ENCODE measurements at places on chromosomes 16 and 17.

DNA sequence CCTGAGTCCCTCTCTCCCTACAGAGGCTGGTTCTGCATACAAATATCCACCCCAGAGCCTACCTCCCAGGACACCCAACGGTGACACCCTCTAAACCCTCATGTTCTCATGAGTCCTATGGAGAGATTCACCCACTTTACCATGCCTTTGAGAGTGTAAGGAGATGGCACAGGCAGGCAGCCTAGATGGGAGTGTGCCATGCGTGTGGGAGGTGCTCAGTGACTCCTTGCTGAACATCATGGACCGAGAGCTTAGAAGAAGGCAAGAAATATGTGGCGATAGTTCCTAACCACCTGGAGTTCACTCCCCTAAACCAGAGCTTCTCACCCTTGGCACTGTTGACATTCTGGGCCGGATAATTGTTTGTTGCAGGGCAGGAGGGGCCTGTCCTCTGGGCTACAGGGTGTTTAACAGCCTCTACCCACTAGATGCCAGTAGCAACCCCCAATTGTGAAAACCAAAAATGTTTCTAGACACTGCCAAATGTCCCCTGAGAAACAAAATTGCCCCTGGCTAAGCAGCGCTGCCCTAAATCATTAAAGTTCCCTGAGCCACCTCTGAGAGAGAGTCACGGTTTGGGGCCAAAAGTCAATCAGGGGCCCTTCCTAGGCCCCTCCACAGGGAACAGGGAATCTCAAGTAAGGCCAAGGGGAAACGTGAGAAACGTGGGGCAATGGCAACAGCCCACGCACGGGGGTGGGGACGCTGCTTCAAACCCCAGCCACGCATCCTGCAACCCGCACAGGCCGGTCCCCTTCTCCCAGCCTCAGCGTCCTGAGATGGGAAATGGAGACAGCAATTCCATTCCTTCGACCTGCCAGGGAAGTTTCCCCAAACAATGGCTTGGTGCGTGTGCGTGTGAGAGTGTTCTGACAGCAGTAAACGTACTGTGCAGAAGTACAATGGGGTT is 66.8 kb downstream of the C16orf78 start:
- no peak for DNase-seq

GRCh38 chr16:11657556-11657955 is 10.7 kb upstream of the SNN start:
- DNase-seq = no peak

DNA sequence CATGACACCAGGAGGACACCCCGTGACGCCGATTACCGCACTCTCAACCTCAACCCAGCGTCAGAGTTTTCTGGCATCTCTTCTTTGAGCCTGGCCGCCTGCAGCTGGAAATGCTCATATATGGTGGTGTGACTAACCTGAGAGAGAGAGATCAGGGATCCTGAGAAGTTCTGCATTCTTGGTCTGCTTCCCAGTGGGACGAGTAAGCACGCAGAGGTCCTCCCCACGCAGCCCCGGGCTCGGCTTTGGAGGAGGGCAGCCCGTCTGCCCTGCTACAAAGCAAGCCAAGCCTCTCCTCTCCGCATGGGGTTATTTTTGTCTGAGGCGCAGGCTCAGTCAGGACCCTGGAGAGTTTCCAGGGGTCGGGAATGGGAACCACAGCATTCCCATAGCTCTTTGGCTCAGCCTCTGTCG is 16.5 kb downstream of the CRISPLD2 start:
- DNase-seq = no peak

DNA sequence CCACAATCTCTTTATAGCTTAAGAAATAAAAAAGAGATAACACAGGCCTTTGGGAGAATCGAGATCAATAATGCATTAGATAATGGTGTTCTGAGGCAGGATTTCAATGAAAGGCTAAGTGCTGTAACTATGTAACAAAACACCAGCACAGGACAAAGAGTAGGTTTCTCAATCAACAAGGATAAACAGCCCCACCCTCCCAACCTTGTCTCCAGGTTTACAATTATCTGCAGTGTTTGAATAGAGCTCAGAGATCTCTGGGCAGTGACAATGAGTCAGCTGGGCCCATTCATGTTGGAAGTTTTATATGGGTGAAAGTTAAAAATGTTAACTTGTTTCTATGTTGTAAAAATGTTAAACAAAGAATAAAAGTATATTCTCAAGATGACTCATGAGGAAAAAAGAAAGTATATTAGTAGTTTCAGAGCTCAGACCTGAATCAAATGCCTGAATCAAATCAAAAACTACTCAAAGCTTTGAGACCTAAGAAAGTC is 17.0 kb upstream of the KRT20 start:
- DNase-seq = no peak

- no peak for DNase-seq
These were observed 4.2 kb upstream of the FBXL16 start for GRCh38 chr16:709566-710499.

DNA sequence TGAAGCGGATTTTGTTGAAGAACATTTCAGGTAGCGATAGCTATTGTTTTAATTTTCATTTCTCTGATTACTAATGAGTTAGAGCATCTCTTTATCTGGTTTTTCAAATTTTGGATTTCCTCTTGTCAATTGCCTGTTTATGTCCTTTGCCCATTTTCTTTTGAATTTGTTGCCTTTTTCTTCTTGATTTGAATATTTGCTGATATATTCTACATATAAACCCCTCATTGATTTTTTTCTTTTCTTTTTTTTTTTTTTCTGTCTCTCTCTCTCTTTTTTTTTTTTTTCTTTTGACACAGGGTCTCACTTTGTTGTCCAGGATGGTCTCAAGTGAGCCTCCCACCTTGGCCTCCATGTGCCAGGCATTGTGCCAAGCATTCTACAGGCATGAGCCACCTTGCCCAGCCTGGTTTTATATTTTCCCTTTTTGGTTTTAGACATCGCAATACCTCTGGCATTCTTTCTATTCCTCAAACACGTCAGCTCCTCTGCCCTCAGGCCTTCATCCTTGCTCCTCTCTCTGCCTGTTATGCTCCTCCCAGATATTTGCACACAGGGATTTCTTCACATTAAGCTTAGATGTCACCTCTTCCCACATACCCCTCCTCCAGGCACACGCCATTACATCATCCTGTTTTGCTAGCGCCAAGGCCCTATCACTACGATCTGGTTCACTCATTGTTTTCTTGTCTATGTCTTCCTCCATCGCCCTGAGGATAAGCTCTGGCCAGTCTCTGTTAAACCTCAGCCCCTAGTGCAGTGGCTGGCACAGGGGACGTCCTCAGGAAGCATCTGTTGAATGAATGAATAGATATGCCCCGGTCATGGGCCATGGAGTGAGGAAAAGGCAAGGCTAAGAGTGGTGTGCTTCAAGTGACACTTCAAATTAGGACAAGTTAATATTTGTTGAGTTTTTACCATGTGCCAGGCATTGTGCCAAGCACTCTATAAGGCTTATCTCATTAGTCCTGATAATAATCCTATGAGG is 8.6 kb downstream of the SARM1 start:
- DNase-seq = no peak

DNA sequence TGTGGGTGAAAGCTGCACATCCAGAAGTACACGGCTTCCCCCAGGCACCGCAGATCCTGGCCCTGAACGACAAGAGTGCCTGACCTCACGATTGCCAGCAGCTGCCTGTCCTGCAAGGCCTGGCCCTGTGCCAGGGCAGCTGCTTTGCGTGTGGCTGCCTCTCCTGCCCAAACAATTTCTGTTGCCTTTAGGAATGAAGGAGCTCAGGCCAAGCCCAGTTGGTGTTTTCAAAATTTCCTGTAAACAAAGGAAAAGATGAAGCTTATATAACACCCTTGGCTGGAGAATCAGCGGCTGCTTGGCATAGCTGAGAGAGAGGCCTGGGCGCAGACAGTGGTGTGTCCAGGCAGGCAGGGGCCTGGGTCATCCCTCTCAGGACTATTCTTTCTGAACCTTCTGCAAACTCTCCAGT is 11.7 kb upstream of the SLC47A2 start:
- DNase-seq = no peak

GRCh38 chr16:4323071-4323844 is 7.4 kb downstream of the GLIS2 start:
- DNase-seq = no peak

DNA sequence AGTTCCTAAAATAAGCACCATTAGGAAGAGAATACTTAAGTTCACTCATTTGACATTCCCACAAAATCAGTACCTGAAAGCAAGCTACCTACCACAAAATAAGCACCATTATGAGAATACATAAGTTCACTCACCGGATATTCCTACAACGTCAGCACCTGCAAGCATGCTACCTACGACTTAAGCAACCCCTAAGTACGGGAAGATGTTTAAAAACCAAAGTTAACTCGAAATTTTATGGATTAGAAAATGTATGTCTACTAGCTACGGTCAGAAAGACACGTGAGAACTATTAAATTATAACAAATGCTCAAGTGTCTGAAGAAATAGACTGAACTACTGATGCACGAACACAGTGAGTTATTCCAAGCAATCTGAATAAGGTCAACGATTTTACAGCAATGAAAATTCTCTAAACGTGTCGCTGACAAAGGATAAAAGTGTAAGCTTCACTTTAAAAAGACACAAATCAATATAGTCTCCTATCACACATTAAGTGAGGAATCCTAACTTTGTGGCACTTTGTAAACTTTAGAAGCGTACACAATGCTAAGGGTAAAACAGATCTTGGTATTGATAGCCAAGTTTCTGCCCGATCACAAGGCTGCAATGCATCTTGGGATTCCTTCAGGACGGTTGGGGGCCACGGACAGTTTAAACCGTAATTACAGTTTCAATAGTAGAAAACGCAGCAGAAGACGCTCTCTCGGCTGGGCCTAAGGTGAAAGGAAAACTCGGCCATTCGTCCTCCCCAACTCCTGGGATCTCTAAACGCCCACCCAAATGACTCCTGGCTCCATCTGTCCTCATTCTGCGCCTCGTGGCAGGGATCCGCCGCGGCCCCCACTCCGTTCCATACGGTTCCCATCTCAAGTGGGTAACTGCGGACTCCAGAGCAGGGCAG is 1.3 kb downstream of the GSPT1 start:
- DNase-seq = peak; percentile 17

DNA sequence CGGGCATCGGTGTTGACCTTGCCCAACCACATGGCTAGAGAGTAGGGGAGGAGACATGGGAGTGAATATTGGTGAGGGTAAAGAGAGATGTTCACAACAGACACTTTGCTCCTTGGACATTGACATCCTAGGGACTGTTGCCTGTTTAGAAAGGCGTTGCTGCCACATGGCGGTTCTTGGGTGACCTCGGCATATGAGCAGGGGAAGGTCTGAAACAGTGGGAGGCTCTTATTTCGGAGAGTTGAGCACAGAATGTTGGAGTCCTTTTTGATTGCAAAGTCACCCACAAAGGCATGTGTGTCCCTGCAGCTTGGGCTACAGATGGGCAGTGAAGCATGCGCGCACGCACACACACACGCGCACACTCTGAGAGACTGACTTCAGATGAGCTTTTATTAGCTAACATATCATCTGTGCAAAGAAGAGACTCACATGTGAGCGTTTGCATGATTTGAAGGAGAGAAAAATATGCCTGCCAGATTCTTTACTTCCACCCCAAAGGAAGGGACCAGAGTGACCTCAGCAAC is 104.4 kb downstream of the SHISA9 start:
- DNase-seq = no peak

DNA sequence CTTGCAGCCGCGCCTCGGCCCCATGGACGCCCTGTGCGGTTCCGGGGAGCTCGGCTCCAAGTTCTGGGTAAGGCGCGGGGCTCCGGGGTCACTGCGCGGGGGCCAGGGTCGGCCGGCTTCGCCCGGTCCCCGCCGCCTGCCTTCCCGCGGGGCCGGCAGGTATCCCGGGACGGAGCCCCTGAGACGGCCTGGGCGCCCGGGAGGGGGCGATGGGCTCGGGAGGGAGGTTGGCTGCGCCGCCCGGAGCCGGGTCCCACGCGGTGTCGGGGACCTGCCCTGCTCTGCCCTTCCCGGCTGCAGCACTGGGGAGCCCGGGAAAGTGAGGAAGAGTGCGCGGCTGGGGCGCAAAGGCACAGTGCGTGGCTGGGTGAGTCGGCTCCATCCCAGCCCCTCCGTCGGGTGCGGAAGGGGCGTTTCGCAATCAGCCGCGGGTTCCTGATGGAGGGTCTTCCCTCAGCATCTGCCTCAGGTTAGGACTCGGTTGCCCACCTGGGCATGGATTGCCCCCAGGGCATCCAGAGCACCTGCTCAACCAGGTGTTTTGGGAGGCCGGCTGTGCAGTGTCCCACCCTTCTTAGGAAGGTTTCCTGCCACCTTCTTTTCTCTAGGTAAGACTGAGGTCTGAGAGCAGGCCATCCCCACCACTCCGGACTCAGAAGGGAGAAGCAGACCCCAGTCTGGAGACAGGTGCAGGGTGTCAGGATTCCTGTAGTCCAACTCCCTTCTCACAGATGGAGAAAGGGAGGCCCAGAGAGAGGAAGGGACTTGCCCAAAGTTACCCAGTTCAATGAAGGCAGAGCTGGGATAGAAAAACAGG is 442 bp downstream of the ABCC3 start:
- no peak for DNase-seq

GRCh38 chr17:77420095-77420803 is 279.5 kb downstream of the SEC14L1 start:
- no peak for DNase-seq

DNA sequence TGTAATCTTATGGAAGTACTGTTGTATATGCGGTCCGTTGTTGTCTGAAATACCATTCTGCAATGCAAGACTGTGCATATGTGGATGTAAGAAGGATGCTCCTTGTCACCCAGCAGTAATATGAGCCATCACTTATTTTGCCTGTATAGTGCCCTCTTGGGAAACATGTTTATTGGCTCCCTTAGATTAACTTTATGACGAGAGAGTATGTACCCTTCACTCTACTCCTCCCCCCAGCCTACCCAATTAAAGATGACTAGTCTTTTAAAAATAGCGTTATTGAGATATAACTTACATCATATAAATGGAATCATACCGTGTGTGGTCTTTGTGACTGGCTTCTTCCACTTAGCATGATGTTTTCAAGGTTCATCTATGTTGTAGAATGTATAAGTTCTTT is 33.6 kb downstream of the FTO start:
- no peak for DNase-seq

DNA sequence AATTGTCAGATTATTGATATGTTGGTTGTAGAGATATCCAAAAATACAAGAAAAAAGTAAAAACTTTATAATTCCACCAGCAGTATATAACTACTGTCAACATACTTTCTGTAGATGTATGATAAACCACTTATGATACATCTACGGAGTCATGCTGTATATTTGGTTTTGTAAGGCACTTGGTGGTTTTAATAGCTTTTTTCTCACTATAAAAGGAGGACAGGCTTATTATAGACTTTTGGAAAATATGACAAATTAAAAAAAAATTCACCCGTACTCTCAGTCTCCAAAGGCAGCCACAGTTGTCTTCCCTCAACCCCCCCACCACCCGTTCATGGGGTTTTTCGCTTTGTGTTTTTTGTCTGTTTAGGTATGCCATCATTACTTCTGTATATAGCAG is 14.8 kb downstream of the RAI1 start:
- no peak for DNase-seq

- DNase-seq = no peak
These were observed 169.2 kb downstream of the HAPSTR1 start for GRCh38 chr16:9260666-9261065.

GRCh38 chr17:58337600-58338453 is 9.2 kb upstream of the TSPOAP1 start:
- DNase-seq = peak; percentile 92

All from stimulated activated CD8-positive, alpha-beta memory T cell treated with anti-CD3 and anti-CD28 coated beads, Interleukin-15, amount 100 ng/mL, for 4 hours (primary cell).